Amniotic stem cell (primary cell): ENCODE measurements at places on chromosomes 12 and 14.

- DNase-seq: no peak
Observed at GRCh38 chr12:47120736-47121135, 41.0 kb upstream of the AMIGO2 start.

- no peak for DNase-seq
Observed at GRCh38 chr12:29067430-29067829, 81.6 kb upstream of the FAR2 start.

GRCh38 chr12:29742646-29743045 is 41.1 kb downstream of the TMTC1 start:
- no peak for DNase-seq

GRCh38 chr12:131833896-131834641 is 5.9 kb downstream of the MMP17 start:
- no peak for DNase-seq

- no peak for DNase-seq
Observed at GRCh38 chr12:6031001-6031400, 85.9 kb upstream of the ANO2 start.

DNA sequence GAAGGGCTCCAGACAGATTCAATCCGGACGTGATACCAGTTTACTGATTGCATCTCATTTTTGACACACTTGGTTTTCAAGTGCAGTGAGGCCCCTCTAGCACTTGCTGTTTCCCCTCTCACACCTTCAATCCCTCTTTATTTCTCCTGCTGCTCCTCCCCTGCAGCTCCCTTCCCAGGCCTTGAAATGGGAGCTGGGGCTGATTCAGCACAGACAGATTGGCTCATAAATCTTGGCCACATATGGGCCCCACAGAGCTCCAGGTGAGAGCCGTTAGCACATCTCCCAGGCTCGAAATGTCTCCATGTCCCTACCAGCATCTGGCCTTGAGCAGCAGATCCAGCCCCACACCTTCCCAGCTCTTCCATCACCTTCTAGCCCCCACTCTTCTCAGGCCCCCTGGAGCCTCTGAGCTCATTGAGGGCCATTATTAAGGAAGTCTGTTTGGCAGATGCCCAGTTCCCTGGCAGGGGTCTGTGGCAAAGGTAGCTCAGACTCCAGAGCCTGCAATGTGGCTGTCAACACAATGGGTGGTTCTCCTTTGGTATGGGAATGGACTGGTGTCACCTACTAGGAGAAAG is 220.3 kb upstream of the FKBP4 start:
- no peak for DNase-seq

DNA sequence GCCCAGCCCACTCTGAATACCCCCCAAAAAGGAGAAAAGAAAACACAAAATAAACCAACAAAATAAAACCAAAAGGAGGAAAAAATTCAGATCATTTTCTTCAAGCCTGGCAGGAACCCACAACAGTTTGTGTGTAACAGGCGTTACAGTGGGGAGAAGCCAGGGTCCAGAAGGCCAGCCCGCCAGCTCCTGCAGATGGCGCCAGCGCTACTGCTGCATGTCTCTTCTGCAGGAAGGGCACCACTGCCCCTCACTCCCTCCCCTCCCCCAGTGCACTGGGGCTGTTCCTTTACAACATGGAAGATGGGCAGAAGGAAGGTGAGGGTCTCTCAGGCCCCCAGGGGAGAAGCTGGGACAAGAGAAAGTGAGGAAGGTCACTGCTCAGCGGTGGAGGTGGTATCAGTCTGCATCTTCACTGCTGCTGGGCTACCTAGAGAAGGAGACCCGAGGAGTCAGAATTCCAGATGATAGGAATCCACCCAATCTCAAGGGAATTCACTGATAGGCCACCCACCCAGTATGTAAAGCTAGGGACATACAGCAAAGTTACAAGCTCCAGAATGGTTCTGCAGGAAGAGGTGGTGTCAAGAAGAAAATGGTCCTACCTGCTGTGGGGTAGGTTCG is 2.3 kb upstream of the NOP2 start:
- no peak for DNase-seq

DNA sequence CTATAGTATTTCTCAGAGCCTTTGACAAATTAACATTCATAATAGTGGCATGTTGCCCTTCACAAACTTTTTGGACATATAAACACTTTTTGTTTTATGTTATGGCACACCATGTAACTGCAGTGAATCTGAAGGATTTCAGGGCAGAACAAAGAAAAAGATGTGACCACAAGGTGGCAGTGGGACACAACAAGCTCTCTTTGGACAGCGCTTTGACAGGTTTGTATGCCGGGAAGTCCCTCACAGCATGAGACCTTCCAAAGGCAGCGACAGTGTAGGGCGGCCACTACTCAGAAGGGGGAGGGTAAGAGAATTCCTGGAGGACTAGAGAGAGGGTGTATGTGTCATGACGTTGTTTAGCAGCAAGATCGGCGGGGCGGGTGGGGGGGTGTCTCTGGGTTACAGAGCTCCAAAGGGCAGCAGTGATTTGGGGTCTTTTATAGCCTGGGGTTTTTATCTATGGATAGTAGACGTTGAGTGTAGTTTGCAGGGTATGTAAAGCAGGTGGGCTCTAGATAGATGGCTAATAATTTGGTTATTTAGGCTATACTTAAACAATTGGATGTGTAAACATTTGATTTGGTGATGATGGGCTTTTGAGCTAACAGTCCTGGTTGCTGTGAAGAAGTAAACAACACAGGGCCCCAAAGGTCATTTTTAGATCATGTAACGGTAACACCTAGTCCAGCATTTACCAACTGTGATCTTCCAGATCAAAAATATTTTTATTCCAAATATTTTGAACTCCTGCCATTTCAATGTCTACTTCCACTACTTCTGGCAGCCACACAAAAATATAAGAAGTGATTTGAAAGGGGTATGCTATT is 22.9 kb downstream of the ETFBKMT start:
- DNase-seq: peak; percentile 8

DNA sequence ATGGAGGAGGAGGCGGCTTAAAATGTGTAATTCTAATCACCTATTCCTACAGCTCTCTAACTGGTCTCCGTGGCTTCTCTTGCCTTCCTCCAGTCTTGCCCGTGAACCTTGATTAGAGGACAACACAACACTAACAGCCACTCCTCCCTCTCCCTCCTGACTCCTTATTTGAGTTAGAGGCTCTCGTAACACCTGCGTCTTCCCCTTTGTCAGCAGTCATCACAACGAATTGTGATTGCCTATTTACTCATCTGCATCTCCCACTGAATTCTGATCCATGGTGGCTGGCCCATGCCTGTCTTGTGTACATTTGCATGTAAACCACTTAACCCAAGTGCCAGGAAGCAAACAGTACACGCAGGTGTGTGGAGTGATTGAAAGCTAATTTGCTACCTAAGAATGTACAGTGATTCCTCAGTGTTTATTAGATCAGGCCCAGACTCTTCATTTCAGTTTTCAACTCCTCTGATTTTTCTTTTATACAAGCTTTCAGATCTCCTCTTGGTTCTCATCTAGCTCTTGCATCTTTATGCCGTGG is 154.5 kb downstream of the MON2 start:
- no peak for DNase-seq

GRCh38 chr14:105641075-105641937 is 114.9 kb downstream of the TMEM121 start:
- DNase-seq: no peak

- no peak for DNase-seq
Observed at GRCh38 chr14:100846309-100846859, 20.5 kb downstream of the MEG3 start.

DNA sequence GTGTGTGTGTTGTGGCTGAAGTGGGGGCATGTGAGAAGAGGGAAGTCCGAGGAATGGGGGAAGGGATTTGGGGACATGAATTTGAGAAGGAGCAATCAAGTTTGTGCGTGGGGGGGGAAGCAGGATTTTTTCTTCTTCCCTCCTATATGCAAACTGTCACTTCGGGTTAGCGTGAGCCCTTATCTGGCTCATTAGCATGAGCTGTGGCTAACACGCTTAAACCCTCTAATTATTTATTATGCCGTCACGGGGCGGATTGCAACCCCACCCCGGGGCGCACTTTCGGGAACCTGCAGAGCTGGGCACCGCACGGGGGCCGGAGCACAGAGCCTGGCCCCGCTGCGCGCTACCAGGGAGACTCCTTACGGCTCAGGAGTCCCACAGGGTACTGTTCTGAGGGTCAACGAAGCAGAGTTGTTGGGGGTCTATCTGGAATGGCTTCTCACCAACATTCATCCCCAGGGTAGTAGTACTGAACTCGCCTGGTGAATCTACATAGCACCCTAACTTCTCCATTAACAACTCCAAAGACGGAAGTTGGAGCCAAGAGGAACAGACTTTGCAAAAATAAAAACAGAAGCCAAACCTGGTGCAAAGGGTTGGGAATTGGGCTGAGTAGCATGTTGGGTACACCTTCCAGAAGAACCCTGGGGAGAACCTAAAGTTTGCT is 6.4 kb upstream of the ASCL1 start:
- no peak for DNase-seq

DNA sequence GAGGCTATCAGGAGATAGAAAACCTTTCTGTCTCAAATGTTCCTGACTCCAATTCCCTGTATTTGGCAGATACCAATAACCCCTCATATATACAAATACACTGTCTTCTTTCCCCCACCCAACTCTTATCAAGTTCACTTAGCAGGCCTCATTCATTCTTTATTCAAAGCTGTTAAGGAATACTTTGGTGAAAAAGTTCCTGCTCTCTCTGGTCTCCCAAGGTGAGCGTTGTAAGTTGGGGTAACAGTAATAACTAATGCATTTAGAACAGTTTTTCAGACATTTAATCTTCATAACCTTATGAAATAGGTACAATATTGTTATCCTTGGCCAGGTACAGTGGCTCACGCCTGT is 3.9 kb upstream of the GDF11 start:
- DNase-seq: no peak

- DNase-seq: no peak
Observed at GRCh38 chr14:75825147-75825592, 156.6 kb downstream of the TGFB3 start.

DNA sequence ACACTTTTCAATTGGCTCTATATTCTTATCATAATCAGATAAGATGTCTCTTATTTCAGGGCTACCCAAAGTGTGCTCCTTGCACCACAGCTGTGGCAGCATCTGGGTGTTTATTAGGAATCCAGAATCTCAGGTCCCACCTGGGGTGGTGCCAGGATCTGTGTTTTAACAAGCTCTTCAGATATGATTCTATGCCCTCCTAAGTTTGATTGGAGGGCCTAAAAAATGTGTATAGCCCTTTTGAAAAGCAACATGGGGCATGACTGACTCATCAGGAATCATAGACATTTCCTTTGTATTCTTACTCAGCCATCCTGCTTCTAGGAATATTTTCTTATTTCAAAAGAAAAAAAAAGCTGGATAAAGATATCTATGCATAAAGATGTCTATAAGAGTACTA is 103.1 kb downstream of the HELB start:
- DNase-seq: no peak

DNA sequence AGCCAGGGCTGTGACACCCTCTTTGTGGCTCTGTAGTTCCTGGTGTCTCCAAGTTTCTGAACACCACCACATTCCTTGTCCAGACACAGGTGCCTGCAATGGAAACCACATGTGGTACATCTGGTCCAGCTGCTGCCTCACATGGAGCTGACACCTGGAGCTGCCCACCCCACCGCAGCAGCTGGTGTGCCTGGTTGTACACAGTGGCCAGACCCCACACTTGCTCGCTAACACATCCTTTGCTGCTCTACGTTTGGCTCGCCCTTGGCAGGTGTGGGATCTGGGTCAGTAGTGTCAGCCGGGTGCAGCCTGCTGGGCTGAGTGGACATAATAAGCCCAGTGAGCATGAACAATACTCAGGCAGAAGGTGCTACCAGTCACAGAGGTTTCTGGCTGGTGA is 198.9 kb downstream of the ADGRD1 start:
- DNase-seq: no peak

DNA sequence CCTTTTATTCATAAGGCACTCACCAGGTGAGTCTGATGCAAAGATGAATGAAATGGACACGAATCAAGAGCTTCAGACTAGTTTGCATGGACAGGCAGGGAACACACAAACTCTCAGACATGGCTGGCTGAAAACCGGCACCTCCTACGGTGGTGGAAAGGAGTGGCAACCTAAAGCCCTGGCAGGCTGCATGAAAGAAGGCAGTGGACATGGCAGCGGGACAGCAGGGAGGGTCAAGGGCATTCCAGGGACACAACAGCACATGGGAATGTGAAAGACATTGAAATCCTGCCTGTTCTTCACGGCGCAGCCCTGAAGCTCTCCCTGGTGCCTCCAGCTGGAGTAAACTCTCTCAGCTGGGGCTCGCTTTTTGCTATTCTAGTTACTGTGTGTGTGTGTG is 16.6 kb upstream of the LRTM2 start:
- DNase-seq: no peak

DNA sequence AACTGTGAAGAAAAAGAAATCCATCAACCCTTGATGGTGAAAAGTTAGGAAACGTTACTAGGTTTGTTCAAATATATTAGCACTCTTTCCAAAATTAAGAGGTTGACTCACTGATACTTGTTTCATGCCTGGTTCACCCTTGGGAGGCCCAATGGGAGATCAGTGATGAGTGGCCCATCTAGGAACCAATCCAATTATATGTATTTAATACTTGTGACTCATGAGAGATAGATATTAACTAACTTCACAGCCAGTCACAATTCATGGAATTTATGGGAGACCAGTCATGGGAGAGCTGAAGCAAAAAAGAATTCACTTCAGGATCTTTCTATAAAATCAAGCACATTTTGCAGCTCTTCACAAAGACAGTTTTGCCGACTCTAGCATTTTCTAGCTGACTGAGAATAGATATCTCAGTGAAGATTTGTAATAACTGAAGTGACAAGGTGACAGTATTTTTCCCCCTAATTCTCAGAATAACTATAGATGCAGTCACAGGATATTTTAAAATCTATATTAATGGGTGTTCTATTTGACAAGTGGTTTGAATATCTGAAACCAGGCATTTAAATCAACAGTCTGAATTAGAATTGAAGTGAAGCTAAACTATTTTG is 230.2 kb downstream of the EPS8 start:
- DNase-seq: no peak

GRCh38 chr12:51897181-51897580 is 9.3 kb downstream of the ANKRD33 start:
- no peak for DNase-seq
